Left renal cortex interstitium (tissue), 4 donors: ENCODE measurements at places on chromosomes 6 and 20.

- no peak for DNase-seq
These were observed 16.1 kb upstream of the CCN6 start for GRCh38 chr6:112037783-112038216.

GRCh38 chr20:51553897-51554486, 11.5 kb upstream of the NFATC2 start:
- DNase-seq: no peak

- DNase-seq: no peak
These were observed 61.6 kb downstream of the GRM1 start for GRCh38 chr6:146090474-146090873.

- no peak for DNase-seq
These were observed 74.1 kb upstream of the SALL4 start for GRCh38 chr20:51876313-51876940.

DNA sequence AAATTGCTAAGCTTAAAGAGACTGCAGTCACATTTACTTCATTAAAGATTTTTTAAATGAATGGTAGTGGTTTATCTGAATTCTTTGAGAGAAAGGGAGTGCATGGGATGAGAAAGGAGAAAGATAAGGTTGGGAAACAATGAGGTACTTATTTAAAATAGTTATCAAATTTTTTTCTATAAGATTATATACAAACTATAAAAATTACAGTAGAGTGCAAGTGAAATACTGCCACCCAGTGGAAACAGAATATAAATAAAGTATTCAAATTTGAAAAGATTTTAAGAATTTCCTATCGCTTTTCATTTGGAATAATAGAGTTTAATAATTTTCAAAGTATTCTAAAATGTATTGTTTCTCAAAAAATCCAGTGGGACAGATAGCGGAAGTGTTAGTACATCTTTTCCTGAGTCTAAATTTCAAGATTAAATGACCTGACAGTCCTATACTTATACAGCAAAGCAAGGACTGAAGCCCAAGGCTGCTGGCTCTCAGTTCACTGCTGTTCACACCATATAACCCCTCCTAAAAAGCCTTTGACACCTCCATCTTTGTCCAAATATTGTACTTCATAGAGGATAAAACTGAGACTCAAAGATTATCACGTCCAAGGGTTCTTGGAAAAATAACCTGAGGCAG, 31.1 kb downstream of the EPM2A start:
- DNase-seq: no peak

GRCh38 chr20:25024171-25024570, 31.6 kb upstream of the APMAP start:
- no peak for DNase-seq

- DNase-seq: no peak
These were observed 534 bp upstream of the AKIRIN2 start for GRCh38 chr6:87702589-87702945.

DNA sequence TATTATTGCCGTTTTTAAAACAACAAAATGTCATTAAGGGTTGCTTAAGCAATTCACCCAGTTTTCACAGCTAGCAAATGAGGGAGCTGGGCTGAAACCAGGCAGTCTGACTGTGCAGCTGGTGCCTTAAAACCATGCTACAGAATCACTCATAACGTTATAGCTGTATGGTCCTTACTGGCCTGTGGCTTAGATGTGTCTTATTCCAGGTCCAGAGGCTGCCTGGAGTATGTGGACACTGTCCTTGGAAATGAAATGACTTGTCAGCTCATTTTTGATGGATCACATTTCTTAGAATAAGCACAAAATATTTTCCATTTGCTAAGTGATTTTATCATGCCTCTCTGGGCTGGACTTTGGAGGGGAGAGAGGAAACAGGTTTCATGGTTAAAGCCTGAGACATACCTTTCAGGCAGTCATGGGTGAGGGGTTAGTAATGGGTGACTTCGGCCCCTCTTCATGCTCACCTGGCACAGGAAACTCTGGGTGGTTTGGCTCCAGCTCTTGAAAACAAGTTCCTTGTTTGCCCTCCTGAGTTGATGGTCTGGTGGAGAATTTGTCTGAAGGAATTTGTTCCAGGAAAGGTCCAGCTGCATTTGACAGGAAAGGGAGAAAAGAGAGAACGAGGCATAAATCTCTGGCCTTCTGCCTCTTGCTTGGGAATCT, 823.2 kb downstream of the DHX35 start:
- DNase-seq: no peak

- DNase-seq: no peak
These were observed 50.5 kb upstream of the THEMIS start for GRCh38 chr6:127951172-127951917.

GRCh38 chr6:22807261-22807660, 237.9 kb downstream of the HDGFL1 start:
- DNase-seq: no peak

- peak; percentile 46 for DNase-seq
These were observed 26.0 kb downstream of the PTGIS start for GRCh38 chr20:49541733-49542513.

GRCh38 chr6:14310960-14311359, 193.4 kb downstream of the CD83 start:
- no peak for DNase-seq

DNA sequence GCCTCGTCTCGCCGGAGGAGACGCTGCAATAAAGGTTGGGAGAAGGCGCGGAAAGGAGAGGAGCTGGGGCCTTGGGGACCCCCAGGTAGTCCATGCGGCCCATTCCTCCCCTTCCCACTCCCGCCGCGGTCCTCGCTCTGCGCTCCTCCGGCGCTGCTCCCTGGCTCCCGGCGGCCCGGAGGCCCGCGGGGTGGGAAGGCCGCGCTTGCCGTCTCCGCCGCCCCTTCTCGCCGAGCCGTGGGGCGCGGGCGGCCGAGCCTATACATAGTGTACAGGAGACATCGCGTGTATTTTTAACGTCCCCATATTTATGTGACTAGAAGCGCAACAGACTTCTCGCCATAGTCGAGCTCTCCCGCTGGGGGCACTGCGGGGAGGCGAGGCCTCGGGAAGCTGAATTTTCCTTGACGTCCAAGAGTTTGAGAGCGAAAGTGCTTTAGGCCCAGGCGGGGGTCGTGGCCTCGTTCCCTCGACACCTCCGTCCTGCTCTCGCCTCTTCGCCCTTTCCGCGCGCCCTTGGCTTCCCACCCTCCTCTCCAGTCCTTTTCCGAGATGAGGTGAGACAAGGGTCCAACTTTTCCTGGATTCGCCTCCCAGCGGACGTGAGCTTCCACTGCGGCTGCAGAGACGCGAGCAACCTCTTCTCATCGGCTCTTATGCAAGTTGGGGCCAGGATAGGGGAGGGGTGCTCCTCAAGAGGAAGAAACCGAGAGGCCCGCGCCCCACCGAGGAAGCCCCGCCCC, 29.0 kb downstream of the SLC12A5 start:
- DNase-seq: no peak

GRCh38 chr6:160141001-160141726, 19.5 kb downstream of the SLC22A1 start:
- no peak for DNase-seq

GRCh38 chr6:148572676-148573335, 174.0 kb upstream of the UST start:
- DNase-seq: no peak

GRCh38 chr6:31799781-31800180, 4.2 kb upstream of the VARS1 start:
- no peak for DNase-seq

DNA sequence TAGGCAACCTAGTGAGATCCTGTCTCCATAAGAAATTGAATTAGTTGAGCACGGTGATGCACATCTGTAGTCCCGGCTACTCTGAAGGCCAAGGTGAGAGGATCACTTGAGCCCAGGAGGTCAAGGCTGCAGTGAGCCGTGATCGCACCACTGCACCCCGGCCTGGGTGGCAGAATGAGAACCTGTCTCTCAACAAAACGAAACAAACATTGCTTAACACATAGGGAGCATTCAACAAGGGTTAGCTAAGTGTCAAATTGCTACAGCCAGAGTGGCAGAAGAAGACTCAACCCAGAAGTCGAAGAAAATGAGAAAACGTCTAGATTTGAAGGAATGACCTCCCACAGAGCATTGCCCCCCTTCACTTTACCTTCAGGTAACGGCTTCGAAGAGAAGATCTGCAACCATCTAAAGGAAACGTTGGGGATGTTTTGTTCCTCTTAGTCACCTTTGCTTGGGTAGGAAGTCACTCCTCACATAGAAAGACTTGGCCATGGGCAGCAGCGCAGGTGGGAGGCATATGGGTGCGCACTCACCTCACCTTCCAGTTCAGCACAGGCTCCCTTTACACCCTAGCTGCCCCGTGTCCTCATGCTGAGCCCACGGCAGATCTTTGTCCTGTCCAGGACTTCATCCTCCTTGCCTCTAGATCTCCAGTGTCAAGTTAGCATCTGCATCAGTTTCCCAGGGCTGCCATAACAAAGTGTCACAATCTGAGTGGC, 63.7 kb upstream of the SHLD1 start:
- DNase-seq: no peak

DNA sequence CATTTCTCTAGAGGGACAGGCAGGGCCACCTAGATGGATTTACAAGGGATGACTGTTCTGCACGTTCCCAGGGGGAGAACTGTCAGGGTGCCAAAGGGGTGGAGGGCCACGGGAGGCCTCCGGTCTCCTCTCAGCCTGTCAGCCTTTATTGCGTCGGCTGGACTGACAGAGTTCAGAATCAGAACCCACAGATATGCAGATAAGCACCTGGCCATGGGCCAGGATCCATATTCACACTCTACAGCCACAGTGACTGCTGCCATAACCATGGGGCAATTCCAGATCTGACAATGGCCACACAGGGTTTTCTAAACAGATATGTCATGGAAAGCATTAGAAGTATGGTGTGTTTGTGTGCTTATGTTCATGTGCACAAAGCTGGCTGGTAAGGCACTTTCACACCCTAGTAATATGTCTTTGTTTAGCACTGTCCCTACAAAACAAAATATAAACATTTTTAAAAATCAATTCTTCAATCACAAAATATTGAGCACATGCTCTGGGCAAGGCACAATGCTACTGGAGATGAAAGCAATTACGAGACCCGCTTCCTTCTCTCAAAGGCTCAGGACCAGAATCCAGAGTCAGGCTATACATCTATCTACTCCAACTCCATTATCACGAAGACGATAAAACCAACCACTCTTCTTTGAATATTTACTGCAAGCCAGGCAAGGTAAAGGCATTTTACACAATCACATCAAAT, 29.1 kb downstream of the TRAM2 start:
- no peak for DNase-seq

GRCh38 chr20:6299456-6299855, 176.6 kb upstream of the FERMT1 start:
- DNase-seq: no peak

- DNase-seq: no peak
These were observed 224.3 kb downstream of the ERMARD start for GRCh38 chr6:169975701-169976100.
